ENCODE measurements at places on chromosomes 6 and 20. TPM values are rescaled to one million over a fixed set of nuclear protein-coding genes. Genes with fewer than 3 reads are reported as not detected.

DNA sequence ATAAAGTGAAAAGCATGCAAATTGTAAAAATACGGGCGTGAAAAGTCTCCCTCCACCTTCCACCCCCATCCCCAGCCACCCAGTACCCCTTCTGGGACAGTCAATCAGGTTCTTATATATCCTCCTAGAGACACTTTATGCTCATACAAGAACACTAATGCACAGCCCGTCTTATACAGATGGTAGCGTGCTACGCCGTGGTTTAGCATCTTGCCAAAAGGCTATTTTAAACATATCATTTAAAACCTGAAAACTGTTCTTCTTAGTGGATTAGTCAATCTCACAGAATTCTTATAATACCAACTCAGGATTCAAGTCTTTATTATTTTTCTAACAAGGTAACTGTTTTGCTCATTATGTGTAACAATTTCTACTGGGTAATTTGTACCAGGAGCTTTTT lies 57.2 kb upstream of the MRPS10 start:
- no peak for DNase-seq

- DNase-seq: peak; percentile 77
These were observed 18.8 kb downstream of the MRAP2 start for GRCh38 chr6:84052204-84052882.

- DNase-seq: no peak
These were observed 128.3 kb downstream of the UTRN start for GRCh38 chr6:144413418-144413817.

DNA sequence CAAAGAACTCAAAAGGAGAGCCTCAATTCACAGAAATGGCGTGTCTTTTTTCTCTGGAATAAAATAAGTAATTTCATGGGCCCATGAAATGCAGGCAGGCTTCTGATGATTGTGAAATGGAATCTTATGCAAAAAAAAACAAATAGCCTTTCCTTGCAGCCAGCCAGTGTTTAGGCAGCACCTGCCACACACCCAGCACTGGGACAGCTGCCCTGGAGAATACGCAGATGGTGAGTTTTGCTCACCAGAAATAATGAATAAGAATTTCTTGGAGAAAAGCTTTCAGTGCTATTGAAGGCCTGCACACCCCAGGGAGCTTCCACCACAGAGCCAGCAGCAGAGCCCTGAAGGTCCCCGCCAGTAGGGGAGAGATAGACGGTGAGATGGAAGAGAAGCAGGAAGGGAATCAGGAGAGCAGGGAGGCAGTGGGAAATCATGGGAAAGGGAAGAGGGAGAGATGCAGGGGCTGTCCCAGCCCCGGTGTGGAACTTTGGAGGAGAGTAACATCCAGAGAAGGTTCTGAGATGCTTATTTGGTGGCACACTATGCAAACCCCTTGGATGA lies 54.9 kb downstream of the PXDC1 start:
- no peak for DNase-seq

GRCh38 chr6:41836022-41836659 lies 48.6 kb downstream of the TOMM6 start:
- DNase-seq: no peak

- DNase-seq: no peak
These were observed 15.8 kb downstream of the HDDC2 start for GRCh38 chr6:125285936-125286335.

- no peak for DNase-seq
These were observed 364.8 kb downstream of the THBS2 start for GRCh38 chr6:168888786-168889345.

- DNase-seq: no peak
These were observed 118.0 kb downstream of the CHD6 start for GRCh38 chr20:41499961-41500725.

GRCh38 chr20:44609006-44609515 lies 26.7 kb downstream of the PKIG start:
- DNase-seq: no peak

The TNFRSF6B gene
- 1.6 TPM for total RNA-seq

The NMBR gene
- not detected for total RNA-seq

Measured in psoas muscle (tissue), 8 donors.